ENCODE measurements at places on chromosomes 12 and 14.

- DNase-seq: no peak
Observed at GRCh38 chr12:51527966-51528365, 63.1 kb upstream of the SCN8A start.

- no peak for DNase-seq
Observed at GRCh38 chr12:64585104-64585503, 25.2 kb upstream of the RASSF3 start.

DNA sequence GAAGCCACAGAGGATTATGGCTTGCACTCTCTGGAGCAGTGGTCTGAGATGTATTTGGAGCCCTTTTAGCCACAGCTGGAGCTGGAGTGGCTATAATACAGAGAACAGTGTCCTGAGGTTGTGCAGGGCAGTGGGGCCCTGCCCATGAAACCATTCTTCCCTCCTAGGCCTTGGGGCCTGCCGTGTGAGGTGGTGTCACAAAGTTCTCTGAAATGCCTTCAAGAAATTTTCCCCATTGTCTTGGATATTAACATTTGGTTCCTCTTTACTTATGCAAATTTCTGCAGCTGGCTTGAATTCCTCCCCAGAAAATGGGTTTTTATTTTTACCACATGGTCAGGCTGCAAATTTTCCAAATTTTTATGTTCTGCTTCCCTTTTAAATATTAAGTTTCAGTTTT is 79.3 kb downstream of the UNC79 start:
- DNase-seq: no peak

GRCh38 chr14:68139431-68140075 is 320.0 kb downstream of the RAD51B start:
- no peak for DNase-seq

GRCh38 chr14:39060818-39061437 is 42.1 kb downstream of the SEC23A start:
- no peak for DNase-seq

- no peak for DNase-seq
Observed at GRCh38 chr12:11799502-11799873, 150.0 kb downstream of the ETV6 start.

DNA sequence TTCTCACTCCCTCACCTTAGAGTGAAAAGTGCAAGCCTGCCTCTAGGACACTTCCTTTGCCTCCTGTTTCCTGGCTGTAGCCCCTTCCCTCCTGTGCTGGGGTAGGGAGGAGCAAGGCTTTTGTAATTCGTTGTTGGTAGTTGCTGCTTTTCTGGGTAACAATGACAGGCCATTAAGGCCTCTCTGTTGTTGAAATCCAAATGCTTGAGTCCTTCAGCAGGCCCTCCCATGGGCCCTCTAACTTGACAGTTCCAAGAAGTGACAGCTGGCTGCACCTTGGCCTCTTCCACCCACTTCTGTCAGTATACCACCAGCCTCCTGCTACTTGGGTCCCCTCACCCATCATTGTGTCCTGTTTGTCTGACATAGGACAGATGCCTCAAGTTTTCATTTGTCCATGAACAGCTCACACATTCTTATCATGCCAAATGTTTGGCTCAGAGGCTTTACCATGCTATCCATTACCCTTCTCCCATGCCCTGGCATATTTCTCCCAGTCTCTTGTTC is 103.7 kb upstream of the PDE3A start:
- DNase-seq: no peak

DNA sequence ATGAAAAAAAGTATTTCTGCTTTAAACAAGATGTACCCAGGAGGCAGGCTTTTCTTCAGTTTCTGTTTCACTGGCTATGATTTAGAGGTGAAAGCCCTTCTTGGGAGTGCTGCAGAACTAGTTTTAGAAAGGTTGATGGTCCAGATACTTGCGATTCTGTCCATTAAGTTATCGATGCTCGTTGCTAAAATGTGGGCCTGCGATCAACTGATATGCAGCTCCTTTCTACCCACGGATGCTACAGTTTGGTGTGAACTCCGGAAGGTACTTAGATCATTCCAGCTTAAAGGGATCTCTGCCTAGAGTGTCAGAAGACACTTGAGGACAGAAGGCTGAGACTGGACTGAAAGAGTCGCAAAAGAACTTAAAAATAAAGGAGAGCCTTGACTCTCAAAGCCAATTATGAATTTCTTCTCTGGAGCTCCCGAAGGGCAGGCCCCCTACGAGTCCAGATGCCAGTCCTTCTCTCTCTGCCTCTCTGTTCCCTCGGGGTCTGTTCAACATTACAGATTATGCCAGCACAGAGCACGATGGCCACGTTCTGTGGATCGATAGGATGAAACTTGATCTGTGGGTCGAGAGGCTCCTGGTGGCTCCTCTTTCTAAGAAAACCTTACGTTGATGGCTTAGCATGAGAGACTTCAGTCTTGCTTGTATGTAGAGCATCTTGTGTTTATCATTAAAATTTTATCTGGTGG is 40.0 kb downstream of the FBXW8 start:
- no peak for DNase-seq

DNA sequence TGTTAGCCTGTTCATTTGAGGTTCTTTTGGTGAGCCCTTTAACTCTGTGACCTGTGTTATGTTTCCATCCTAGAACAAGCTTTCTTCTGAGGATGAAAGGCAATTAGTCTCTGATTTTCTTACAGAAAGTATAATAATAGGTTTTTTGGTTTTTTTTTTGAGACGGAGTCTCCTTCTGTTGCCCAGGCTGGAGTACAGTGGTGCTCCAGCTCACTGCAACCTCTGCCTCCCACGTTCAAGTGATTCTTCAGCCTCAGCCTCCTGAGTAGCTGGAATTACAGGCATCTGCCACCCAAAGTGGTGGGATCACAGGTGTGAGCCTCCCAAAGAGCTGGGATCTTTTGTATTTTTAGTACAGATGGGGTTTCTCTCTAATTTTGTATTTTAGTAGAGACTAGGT is 52.7 kb upstream of the SYNE2 start:
- no peak for DNase-seq

- no peak for DNase-seq
Observed at GRCh38 chr12:89663577-89664357, 44.9 kb downstream of the ATP2B1 start.

- DNase-seq: no peak
Observed at GRCh38 chr14:87491816-87492215, 501.2 kb downstream of the GALC start.

- no peak for DNase-seq
Observed at GRCh38 chr14:100450736-100451135, 127.6 kb downstream of the SLC25A47 start.

DNA sequence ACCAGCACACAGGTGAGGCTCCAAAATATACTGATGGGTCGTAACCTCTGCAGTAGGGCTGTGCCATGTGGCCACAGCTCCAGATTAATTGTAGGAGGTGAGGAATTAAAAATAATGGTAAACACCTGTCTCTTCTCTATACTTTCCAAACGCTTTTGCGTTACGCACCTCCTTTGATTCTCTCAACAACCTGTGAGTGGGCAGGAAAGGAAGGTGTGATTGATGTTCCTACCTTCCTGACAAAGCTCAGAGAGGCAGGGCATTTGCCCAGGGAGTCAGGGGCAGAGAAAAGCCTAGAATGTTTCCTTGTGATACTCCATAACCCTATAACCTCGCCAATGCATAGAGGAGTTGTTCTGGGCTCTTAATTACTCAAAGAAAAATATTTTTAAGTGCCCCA is 124.9 kb downstream of the PRMT8 start:
- DNase-seq: no peak

GRCh38 chr14:62307844-62308243 is 545.6 kb downstream of the SNAPC1 start:
- DNase-seq: no peak

GRCh38 chr14:81669308-81669707 is 135.7 kb upstream of the SEL1L start:
- no peak for DNase-seq

DNA sequence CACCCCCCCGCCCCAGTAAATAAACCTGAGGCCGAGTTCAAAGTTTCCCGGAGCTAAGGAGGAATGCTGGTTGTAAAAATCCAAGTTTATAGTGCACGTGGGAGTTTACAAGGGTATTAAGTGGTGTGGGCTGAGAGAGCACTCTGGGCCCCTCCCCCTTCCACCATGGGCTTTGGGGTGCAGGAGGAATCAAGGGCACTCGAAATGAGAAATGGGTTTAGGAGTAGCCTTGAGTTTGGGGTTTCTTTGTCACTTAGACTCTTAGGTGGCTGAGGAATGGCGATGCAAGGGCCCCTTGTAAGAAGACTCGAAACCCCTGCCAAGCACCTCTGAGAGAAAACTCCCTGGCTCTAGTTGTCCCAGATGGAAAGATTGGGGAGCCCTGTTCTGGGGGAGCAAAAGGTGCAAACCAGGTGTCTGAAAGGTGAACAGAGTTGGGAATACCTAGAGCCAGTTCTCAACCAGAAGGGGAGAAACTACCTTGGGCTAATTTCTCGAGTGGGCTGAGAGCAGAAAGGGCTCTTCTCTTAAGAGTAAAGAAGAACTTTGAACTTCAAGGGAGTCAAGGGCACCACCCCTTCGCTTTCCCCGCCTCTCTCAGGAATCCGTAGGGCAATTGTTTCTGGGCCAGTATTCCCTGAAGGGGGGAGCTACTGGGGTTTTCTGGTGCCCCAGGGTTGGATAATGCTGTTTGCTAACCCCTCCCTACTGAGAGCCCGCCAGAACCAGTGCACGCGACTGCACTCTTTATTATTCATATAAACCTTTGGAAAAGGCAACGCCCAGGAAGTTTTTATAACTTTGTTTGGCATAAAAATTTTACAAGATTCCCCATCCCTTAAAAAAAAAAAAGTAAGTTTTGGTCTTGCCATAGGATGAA is 4.0 kb upstream of the HOTAIR start:
- no peak for DNase-seq

DNA sequence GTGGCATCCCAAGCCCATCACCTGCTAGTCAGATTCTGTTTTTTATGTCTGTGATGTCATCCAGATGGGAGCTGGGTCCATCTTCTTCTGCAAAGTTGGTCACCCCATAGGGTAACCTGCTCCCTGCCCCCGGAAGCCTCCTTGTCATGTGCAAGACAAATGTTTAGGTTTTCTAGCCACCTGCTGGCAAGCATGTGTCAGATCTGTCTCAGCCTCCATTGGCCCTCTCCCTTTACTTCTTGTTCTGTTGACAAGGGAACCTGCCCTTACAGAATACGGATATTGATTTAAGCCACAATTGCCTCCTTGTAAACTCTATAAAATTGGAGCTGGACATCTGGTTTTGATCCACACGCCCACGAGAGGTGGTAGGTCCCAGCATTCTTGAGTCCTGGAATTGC is 7.5 kb downstream of the NTF3 start:
- DNase-seq: no peak

DNA sequence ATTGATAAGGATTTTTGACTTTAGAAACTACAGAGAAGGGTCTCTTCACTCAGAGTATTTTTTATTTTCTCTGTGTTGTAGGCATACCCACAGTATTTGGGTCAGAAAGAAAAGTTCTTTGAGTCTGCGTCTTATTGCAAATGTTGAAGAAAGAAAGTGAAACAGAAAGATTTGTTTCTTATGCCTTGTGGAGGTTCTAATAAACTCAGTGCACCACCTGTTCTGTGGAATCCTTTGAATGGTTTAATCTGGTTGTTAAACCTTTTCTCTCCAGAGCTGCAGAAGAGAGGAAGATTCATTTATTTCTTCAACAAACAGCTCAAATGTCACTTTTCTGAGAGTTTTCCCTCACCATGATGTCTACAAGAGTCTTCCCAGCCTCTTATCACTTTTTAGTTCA is 146.6 kb upstream of the PLEKHG7 start:
- no peak for DNase-seq

DNA sequence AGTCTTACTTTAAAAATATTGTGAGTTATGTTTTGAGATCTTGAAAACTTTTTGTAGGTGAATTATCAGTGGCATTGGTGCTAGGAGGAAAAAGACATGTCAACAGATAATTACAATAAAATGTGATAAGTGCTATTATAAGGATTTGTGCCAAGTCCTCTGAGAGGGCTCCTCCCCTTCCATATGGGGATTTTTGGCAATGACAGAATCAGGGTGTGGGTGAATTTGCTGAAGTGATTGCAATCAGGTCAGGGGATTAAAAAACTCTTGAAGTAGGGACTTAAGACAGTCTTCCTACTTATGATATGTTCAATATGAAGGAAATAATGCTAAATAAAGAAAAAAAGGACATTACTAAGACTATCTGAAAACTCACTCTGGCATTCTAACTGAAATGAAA is 122.5 kb downstream of the SLC15A5 start:
- no peak for DNase-seq

DNA sequence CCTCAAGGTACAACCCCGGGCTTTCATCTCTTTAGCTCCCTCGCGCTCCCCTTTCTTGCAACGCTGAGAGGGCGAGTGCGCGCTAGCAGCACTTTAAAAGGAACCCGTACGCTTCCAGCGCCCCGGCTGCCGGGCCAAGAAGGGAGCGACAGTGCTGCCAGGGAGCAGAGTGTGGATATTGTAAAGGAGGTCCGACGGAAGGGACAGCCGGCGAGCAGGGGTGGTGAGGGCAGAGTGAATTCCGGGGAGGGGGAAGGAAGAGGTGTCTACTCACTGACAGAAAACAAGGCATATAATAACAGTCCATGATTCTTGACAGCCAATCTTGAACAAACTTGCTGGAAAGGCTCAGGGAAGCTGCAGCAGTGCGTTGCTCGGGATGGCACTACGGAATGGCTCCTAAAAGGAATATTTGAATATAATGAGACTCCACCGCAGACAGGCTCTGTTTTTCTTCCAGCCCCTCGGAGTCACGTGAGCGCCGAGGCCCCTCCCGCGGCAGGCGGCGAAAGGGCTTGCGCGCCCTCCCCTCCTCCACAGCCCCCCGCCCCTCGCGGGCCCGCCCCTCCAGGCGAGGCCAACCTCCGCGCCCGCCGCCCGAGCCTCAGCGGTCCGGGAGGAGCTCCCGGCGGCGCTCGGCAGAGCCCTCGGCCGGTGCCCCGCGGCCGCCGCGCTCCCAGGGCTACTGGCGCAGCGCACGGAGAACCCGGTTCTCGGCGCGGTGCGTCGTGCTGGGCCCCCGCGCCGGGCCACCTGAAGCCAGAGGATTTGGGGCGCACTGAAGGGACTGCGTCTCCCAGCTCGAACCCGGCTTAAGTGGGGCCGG is 3.4 kb downstream of the BMP4 start:
- DNase-seq: peak; percentile 88

- DNase-seq: no peak
Observed at GRCh38 chr14:42322531-42323284, 716.0 kb downstream of the LRFN5 start.

- no peak for DNase-seq
Observed at GRCh38 chr14:100728962-100729361, 2.3 kb downstream of the DLK1 start.

- no peak for DNase-seq
Observed at GRCh38 chr12:11499806-11500187, 104.4 kb upstream of the PRB2 start.

- DNase-seq: no peak
Observed at GRCh38 chr12:54611715-54612149, 23.0 kb downstream of the LACRT start.

DNA sequence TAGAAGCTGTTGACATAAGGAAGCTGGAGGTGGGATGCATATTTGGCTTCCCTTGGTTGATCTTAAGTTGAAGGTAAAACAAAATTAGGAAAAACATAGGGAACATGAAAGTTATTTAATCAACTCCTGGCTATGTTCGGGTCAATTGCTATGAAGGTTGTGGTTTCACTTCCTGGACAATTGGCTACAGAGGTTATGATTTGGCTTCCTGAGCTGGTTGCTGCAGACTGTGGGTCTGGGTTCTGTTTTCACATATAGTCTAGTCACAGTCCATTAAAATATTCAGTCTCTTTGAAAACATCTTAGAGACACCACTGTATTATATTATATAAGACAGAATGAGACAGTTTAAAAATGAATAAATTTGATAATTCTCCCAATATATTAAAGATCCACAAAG is 895.2 kb upstream of the USP15 start:
- DNase-seq: no peak

- no peak for DNase-seq
Observed at GRCh38 chr12:93892423-93893268, 215.5 kb downstream of the CRADD start.
